ENCODE measurements at places on chromosomes 5 and 9. TPM values are rescaled to one million over a fixed set of nuclear protein-coding genes. Genes with fewer than 3 reads are reported as not detected.
A peak's percentile ranks its signal among the peaks of the same experiment; 100 is the strongest.

The DENND4C gene
- total RNA-seq, result 53.7 TPM

The GABRA1 gene
- not detected for total RNA-seq

The ZCCHC7 gene
- total RNA-seq, result 8.6 TPM

GRCh38 chr5:78719504-78720219 is 71.1 kb upstream of the LHFPL2 start:
- H3K4me3 ChIP-seq, result no peak overlapping the region
- no peak overlapping the region for H3K27ac ChIP-seq
- no peaks in the 10 kb centered on the region for H3K27me3 ChIP-seq
- no peaks in the 10 kb centered on the region for H3K36me3 ChIP-seq

- no peaks in the 10 kb centered on the region for H3K4me1 ChIP-seq
- H3K27ac ChIP-seq, result no peak overlapping the region
- DNase-seq, result no peak
- no peaks in the 10 kb centered on the region for H3K27me3 ChIP-seq
- no peaks in the 10 kb centered on the region for H3K36me3 ChIP-seq
Measured at GRCh38 chr5:163361450-163361849, 75.9 kb upstream of the CCNG1 start.

- H3K4me1 ChIP-seq, result peaks cover 68% of the 10 kb centered on the region
- H3K4me3 ChIP-seq, result no peak overlapping the region
- DNase-seq, result no peak
- H3K36me3 ChIP-seq, result no peaks in the 10 kb centered on the region
- no peak overlapping the region for H3K27ac ChIP-seq
- no peaks in the 10 kb centered on the region for H3K27me3 ChIP-seq
Measured at GRCh38 chr5:139566611-139567010, 5.5 kb downstream of the UBE2D2 start.

DNA sequence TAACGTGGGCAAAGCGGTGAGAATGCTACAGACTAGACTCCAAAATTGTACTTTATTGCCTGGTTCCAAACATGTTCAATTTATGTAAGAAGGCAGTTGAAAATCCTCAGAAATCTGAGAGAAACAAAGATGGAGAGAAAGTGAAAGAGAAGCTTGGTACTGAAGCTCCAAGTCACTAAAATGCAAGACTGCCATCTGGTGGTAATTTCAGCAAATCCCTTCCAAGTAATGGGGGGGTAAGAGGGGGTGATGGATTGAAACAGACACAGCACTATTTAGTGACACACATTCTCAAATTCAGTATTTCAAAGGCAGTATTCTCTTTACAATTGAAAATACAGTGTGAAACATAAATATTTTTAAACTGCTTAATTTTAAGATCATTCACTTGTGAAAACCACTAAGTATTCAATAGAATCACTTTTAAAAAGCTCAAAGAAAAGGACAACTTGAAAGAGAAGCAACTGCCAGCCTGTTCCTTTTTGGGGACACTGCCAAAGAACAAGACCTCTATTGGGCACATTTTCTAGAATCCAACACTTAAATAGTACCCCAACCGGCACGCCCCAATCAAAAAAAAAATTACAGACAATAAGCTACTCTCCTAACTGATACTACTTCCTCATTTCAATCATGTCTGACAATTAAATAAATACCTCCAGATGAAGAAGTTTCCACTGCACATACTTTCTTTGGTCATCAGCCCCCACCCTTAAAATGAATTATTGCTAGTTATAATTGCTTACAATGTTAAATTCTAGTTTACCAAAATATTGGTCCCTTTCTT is 131.5 kb downstream of the AGTPBP1 start:
- H3K27ac ChIP-seq, result no peak overlapping the region
- H3K4me3 ChIP-seq, result no peak overlapping the region

GRCh38 chr9:120579139-120580050 is 572 bp downstream of the CDK5RAP2 start:
- peak overlapping the region; percentile 89 for H3K4me3 ChIP-seq
- DNase-seq, result no peak
- peak overlapping the region; percentile 86 for H3K27ac ChIP-seq
- no peaks in the 10 kb centered on the region for H3K27me3 ChIP-seq

Measured in right atrium auricular region (tissue), 2 donors.